ENCODE measurements at places on chromosomes 3 and 15.

DNA sequence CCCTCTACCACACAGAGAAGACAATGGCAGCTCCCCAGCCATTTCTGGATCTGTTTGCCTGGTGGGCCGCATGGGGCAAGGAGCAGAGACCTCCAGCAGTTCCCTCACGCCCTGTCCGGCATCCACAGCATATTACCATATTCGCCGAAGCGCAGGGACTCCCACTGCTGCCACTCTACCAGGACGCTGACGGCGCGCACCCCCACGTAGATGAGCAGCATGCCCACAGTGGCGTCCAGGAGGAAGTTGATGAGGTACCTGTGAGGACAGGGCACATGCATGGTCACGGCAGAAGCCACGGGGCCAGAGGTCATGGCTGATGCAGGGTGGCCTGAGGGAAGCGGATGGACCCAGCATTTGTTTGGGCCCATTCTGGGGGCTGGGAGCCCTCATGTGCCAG is 14.8 kb upstream of the MUSTN1 start:
- no peak for DNase-seq

DNA sequence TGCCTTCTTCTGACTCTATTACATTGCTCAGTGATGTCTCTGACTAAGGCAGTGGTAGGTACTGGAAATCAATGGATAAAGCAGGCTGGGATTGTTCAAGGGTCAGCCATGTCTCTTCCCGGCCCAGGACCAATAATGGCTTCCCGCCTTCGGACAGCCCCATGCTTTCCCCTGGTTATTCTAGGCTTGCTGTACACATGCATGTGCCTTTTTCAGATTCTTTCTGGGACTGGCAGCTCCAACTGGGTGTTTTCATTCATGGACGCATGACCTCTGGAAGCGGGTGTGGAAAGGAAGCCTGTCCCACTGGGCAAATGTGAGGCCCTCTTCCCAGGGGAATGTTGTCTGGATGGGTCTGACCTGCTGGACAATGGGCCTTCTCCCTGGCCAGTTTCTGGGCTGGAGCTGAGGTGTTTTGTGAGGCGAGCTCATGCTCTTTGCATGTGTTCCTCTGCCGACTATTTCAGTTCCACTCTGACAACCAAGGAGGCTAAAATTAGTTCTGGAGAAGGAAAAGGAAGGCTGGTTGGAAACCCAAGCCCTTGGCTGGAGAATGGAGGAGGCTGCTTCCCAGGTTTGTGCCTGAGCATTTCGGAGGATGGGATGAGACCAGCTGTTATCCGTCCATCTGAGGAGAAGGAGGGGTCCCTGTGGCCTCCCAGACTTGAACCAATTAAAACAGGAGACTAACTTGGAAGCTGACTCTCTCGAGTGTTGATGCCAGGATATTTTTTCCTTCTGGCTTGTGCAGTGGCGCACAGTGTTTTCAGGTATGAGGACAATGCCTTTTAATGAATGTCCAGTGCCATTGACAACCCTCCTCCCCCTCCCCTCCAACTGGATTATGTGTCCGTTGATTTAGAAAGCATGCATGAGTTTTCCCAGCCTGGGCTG is 6.9 kb downstream of the ACVR2B start:
- DNase-seq = no peak

GRCh38 chr3:154658000-154658399 is 228.0 kb upstream of the GPR149 start:
- DNase-seq = no peak

GRCh38 chr3:86785386-86785785 is 205.6 kb downstream of the VGLL3 start:
- no peak for DNase-seq

DNA sequence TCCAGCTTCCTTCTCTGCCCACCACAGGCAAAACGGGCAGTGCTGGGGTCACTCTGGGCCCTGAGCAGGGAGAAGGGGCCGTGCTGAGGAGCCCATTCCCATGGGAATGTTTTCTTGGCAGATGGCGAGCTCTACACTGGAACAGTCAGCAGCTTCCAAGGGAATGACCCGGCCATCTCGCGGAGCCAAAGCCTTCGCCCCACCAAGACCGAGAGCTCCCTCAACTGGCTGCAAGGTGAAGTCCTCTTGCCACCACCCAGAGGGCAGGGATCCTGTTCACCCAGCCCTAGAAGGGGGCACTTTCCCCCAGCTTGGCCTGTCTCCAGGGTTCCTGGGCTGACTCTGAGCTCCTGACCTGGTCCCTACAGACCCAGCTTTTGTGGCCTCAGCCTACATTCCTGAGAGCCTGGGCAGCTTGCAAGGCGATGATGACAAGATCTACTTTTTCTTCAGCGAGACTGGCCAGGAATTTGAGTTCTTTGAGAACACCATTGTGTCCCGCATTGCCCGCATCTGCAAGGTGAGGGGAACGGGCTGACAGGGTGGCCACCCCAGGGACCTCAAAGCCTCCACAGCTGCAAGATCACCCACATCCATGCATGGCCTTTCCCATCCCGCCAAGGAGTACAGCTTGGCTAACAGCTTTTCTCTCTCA is 12.4 kb downstream of the CIB1 start:
- DNase-seq = no peak

DNA sequence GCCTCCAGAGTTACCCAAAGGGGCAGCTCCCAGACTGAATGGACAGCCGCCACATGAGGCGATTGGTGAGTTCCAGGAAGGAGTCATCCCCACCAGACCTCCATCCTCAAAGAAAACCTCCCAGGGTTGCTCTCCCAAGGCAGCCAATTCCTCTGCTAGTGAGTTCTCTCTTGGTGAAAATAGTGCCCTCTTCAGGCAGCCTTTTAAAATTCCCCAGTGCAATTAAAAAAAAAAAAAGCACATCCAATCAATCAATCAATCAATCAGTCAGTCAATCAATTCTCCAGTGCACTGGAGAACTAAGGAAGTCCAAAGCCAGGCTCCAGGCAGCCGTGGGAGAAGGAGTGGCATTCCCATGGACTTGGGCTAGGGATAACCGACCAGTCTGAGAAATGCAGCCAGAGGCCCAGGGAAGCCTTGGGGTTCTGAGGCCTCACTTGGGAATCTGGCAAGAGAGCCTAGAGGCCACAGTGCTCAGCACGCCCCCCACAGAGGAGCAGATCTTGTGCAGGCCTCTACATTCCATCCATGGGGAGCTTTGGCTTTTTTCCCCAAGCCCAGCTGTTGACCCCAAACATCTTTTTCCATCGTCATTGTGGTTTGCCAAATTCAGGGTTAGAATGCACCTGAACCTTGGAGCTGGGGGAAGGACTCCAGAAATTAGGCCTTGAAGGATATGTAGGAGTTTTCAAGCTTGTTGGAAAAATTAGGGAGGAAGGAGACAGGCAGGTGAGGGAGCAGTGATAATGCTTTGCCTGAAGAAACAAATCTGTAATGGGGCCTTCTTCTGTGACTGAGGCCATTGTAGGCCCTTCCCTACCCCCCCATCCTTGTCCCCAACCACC is 4.8 kb downstream of the PAQR5 start:
- DNase-seq = no peak

DNA sequence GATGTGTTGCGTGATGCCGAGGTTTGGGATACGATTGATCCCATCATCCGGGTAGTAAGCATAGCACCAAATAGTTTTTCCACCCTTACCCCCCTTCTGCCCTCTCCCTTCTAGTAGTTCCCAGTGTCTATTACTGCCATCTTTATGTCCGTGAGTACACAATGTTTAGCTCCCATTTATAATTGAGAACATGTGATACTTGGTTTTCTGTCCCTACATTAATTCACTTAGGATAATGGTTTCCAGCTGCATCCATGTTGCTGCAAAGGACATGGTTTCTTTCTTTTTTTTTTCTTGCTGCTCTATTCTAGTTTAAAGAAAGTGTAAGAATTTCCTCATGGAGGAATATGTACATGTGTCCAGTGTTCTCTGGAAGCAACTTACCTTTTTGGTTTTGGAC is 51.8 kb downstream of the NSUN3 start:
- DNase-seq = no peak

DNA sequence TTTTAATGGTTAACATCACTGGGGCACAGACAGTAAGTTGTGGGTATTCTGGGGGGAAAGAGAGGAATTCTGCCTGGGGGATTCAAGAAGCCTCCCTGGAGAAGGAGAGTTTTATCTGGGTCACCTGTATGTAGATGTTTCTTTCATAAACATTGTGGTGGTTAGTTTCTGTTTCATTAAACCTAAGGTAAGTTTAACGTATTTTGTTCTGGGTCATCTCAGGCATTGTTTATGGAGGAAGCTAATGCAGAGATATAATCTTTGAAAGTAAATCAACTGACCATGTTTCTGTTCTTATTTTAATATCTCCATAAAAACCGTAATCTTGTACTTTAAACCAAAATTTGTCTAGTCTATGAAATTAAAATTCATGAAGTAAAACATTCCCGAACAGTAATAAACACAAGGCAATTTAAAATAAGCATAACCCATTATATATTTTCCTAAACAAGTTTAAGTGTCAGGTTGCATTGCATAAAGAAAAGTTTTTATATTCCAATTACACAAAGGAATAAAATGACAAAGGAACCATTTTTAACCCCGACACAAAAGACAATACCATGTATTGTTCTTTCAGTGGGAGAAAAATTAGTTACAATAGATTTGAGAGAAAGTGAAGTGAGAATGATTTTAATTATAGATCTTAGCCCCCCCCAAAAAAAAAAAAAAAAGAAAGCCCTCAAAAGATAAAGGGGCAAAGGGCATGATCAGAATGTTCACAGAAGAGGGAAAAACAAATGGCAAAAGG is 274.6 kb upstream of the TBL1XR1 start:
- no peak for DNase-seq

GRCh38 chr3:2061360-2061759 is 37.3 kb upstream of the CNTN4 start:
- DNase-seq = no peak

DNA sequence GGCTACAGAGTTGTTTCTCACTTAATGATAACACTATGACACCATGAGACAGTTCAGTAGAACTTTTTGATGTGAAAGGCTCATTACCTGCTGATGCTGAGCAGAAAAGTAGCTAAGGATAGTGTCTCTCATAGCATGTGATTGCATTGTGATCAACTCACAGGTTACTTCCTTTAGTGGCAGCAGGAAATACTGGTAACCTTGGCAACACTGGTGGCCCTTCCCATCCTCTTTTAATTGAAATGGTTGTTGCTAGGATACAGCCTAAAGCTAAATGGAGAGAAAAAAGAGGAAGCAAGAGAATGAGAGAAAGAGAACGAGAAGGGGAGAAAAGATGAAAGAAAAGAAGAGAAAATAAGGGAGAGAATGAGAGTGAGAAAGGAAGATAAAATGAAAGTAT is 204.7 kb upstream of the GAP43 start:
- DNase-seq = no peak

DNA sequence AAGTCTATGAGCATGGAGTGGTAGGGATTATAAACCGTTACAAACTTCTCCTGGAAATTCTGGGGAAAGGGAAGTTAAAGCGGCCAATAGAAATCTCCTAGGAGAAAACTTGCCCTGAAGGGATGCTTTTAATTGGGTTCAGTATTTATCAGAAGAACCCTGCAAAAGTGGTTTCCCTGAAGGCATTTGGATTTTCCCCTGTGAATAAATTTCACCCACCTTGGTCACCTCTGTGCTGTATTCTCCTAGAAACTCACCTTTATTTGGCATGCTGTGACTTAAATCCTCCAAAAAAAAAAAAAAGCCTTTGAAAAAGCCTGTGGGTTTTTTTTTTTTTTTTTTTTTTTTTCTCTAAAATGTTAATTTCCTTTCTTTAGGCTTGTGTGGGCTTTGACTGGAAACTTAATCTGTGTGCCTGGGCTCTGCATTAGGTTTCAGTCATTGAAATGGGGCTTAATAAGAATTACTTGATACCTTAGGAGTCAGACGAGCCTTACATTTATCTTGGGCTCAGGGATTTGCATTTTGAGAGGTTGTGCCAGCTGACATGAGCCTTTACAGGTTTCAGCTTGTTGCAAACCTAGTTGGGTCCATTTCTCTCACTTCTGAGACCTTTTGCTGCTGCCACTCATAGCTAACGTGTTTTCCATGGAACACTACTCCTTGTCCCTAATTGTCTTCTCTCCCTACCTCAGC is 22.0 kb downstream of the TGFBR2 start:
- DNase-seq = no peak

GRCh38 chr3:4417449-4417848 is 49.6 kb downstream of the SUMF1 start:
- no peak for DNase-seq

DNA sequence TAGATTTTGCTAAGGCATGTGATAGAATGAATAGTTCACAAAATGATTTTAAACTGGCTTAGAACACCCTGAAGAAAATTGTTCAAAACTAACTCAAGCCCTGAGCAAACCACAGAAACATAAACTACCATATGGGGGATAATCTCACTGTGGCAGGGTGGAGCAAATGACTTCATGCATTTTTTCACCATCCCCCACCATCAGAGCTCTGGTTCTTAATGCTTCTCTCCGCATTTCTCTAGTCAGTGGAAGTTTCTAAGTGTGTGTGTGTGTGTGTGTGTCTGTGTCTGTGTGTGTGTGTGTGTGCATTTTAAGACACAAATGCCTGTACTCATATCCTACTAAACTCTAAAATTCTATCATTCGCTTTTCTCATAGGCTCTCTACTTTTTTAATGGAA is 107.1 kb upstream of the PHLDB2 start:
- no peak for DNase-seq

GRCh38 chr15:52682200-52682599 is 3.0 kb upstream of the ATOSA start:
- no peak for DNase-seq

DNA sequence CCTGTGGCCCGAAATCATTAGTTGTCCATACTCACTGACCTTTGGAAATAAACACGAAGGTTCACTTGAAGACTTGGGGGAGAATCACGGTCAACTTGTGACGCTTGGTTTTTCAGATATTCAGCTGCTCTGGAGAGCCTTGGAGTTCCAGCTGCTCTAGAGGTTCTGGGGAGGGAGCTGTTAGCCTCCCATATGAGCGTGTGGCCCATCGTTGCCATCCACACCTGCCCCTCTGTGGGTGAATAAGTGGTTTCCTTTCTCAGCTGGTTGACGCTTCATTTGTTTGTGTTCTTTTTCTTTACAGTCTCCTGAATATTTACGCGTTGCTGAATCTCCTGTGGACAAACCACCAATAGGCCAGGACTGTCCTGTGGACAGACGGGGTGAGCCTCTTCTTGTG is 35.6 kb downstream of the APBA2 start:
- DNase-seq = no peak

- no peak for DNase-seq
Observed at GRCh38 chr15:69474291-69474690, 21.7 kb downstream of the RPLP1 start.

DNA sequence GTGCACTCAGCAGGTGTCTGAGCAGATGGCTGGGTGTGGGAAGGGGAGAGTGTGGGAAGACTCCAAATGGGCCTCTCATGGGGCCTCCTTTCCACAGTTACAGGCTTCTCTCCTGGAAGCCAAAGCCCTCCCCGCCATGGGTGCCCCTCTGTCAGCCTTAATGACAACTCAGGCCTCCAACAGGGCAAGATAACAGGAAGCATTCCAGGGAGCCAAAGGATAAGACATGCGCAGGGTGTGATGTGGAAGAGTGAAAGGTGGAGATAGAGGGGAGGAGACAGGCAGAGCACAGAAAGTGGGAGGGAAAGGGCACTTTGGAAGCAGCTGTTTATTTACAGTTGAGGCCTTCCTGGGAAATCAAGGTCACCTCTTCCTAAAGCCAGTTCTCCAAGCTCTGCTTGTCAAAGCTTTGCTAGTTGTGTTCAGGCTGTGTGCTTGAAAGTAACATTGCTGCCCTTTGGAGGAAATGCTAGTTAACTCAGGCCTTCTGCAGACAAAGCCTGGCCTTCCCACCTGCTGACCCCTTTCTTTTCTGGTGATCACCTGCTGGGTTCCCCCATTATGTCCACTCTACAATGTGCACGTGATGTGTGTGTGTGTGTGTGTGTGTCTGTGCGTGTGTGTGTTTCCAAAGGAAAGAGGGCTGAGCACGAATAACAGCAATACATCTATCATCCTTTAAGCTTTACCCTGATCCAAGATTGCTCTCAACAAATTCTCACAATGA is 35.2 kb upstream of the SMAD3 start:
- DNase-seq = no peak

GRCh38 chr3:69033470-69033869 is 18.7 kb downstream of the TMF1 start:
- no peak for DNase-seq
